NCI-H1436 (cell line): ENCODE measurements at places on chromosomes 1 and 21.

GRCh38 chr1:180280617-180281016 is 50.6 kb downstream of the LHX4 start:
- DNase-seq = no peak

- DNase-seq = no peak
These were observed 223.6 kb upstream of the JUN start for GRCh38 chr1:59007429-59007819.

- no peak for DNase-seq
These were observed 831.1 kb upstream of the PRMT6 start for GRCh38 chr1:106225403-106225802.

- DNase-seq = no peak
These were observed 157.9 kb upstream of the BACE2 start for GRCh38 chr21:41010101-41010435.

DNA sequence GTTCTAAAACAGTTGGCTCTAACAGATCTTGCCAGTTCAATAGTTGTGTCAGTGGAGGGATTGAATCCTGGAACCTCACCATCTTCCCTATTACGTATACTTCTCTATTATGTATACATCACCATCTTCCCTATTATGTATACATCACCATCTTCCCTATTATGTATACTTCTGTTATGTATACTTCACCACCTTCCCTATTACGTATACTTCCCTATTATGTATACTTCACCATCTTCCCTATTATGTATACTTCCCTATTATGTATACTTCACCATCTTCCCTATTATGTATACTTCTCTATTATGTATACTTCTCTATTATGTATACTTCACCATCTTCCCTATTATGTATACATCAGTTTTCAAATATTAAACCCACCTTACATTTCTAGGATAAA is 34.4 kb upstream of the HP1BP3 start:
- no peak for DNase-seq

GRCh38 chr21:25370311-25370744 is 237.0 kb downstream of the MRPL39 start:
- no peak for DNase-seq

- no peak for DNase-seq
These were observed 2.6 kb downstream of the IKBKE start for GRCh38 chr1:206472886-206473285.

- no peak for DNase-seq
These were observed 263.4 kb downstream of the OLFM3 start for GRCh38 chr1:101733340-101733739.

DNA sequence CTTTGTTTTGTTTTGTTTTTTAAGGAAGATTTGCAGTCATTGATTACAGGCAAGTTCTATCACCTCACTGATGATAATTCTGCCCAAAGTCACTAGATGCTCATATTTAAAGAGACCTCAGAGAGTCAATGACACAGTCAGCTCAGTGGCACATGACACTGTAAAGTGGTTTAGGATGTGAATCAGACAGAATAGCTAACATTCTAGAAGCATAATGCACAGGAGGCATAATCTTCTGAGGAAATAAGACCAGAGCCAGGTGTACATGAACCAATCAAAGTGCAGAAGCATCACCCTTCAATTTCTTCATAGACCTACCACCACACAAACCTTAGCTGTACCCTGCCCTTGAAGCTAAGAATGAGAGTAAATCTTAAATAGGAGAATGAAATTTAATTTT is 268.5 kb downstream of the BRINP2 start:
- DNase-seq = no peak
